Keratinocyte (primary cell): ENCODE measurements at places on chromosomes 16 and 17.

- DNase-seq: no peak
Observed at GRCh38 chr16:80938879-80939260, 67.8 kb downstream of the CMC2 start.

GRCh38 chr16:11180489-11180888 is 75.5 kb downstream of the SOCS1 start:
- no peak for DNase-seq

DNA sequence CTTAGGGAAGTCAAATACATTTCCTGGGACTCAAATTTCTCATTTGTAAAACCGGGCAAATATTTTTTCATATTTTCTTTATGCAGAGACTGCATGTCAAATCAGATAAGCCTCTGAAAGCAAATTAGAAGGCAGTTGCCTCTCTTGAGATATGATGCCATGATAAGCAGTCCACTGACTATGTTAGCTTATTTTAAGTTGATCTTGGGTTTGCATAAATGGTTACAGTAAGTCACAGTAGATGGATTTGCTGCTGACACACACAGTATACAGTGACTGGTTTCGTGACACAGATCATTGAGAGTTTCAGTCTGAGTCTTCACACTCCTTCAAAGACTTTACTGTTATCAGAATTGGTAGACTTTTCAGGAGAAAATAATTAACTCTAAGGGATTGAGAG is 927.6 kb upstream of the CDH8 start:
- DNase-seq: no peak

DNA sequence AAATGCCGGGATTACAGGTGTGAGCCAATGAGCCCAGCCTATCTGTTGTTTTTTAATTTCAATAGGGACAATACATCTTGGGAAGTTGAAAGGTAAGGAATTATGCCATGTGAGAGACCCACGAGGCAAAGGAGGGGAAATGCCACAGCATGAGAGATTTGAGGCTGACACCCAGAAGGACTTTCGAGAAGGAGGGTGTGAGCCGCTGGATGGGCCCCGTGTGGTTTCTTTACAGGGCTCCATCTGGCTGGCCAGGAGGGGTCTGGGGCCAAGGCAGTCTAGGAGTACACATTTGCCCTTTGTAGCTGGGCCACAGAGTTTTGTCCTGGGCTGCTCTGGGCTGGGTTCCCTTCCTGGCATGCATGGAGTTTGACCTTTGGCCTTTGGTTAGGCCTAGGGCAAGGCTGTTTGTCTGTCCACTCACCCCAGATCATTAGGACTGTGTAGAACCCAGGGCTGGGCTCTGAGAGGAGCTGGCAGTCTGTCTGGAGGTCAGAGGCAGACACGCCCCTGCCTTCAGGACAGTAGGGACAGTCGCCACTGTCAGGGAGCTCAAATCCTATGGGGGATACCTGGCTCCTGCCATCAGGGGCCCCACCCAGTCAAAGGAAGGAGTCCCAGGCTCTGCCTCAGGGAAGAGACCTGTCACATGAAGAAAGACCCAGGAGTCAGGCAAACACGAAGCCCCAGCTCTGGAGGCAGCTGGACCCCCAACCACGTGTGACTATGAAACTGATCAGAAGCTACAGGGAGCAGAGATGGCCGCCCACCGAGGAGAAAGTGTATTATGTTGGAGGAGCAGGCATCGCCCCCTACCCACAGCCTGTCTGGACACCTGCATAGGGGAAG is 24.2 kb upstream of the NXPH3 start:
- no peak for DNase-seq

DNA sequence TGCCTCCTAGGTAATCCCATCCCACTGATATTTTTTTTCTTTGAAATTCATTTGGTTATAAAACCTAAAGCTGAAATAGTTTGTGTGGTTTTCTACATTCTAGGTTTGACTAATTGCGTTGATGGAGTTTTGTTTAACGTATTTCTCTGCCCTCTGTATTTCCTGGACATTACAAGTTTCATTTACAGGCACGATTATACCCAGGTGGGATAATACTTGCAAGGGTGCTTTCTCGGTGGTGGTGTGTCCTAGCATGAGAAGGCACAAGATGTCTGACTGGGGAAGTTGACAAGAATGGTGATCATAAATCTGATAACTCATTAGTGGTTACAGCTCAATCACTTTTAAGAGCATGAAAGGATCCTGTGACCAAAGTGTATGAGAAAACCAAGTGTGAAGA is 45.0 kb downstream of the DYNLRB2 start:
- no peak for DNase-seq

GRCh38 chr17:57032343-57032742 is 52.7 kb upstream of the AKAP1 start:
- no peak for DNase-seq

DNA sequence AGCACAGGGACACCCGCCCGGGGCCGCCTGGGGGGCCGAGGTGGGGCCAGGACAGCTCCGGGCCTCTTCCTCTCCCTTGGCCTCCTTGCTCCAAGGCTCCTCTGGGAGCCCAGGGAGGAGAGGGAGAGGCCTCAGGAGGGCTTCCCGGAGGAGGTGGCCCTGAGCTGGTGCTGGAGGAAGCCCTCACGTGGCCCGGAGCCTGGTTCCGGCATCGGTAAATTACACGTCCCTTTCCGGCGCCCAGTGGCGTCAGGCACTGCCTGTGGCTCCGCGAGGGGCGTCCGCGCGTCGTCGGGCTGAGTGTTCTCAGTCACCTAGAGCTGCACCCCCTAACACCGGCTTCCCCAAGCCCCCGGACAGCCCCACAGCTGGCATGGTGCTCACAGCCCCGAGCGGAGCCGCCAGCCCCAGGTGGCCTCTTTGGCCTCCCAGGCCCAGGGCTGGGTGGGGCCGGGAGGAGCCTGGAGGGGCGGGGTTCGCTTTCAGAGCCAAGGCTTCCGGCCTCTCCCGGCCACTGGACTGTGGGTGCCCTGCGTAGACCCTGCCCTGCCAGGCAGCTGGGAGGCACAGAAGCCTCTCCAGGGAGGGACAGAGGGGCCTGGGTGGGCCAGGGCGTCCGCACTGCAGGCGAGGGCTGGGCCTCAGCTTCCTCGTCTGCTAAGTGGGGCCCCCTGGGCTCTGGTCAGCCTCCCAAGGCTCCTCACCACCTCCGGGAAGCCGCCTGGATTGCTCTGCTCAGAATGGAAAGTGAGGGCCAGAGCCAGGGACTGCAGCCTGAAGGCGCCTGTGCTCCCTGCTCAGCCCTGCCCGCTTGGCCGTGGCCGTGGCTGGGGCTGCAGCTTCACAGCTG is 27.9 kb upstream of the SSTR5 start:
- DNase-seq: no peak

- no peak for DNase-seq
Observed at GRCh38 chr17:78146881-78147280, 696 bp downstream of the C17orf99 start.

- peak; percentile 49 for DNase-seq
Observed at GRCh38 chr17:40471846-40472732, 28.8 kb downstream of the IGFBP4 start.

GRCh38 chr16:24800586-24800985 is 45.2 kb upstream of the SLC5A11 start:
- peak; percentile 15 for DNase-seq

- no peak for DNase-seq
Observed at GRCh38 chr17:74619077-74619673, 4.4 kb downstream of the CD300E start.

DNA sequence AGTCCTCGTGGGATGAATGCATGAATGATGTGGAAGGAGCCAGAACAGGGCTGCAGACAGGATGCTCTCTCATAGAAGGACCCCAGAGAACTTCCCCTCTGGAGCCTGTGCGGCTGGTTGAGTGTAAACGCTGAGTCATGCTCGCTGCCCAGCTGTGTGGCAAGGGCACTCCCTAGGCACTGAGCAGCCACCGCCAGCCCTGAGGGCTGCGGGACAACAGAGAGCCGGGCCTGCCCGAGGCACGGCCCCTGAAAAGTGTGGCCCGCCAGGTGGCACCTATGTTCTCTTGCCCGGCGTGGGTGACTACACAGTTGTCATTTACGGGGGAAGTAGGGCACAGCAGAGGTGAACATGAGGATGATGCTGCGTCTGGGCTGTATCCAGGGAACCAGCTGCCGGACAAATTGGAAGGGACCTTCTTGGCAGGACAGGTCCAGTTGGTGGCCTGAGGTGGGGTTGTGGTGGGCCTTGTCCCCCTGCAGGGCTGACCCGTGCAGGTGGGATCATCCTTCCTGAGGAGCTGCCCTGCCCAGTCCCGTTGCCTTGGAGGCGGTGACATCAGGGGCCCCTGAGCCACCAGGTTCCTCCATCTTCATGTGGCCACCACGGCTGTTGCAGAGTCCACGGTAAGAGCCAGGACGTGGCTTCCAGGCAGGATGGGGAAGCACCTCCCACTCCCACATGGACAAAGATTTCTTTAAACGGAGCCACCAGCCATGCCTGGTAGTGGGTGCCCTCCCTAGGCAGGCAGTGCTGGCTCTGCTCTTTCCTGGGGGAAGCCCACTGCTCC is 94.8 kb upstream of the CBX4 start:
- DNase-seq: no peak

DNA sequence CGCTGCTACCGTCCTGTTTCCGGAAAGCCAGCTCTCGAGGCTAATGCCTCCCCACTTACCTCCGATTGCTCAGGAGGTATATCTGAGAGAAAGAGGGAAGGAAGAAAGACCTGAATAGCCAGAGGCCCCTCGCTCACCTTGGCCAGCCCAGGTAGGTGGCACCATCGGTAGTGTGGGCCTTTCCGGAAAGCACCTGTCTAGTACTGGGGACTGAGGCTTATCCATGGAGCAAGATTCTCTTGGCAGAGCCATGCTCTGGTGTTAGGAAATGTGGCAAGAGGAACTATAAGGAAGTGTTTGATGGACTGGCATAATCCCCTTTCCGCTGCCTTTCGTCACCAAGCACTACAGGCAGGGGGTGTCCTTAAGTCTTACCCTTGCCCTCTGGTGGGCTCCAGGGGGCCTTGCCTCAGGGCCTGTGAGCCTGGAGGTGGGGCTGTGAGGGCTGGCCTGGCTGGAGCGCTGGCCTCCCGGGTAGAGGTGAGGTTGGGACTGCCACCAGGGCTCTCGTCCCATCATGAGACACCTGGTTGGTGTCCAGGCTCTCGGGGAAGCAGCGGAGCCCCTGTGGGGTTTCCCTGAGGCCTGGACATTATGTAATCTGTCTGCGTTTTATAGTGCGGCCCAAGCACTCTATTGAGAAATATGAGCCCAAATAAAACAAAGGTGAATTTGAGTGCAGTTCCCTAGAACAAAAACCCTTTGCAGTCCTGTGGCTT is 2.9 kb downstream of the CMIP start:
- DNase-seq: no peak

DNA sequence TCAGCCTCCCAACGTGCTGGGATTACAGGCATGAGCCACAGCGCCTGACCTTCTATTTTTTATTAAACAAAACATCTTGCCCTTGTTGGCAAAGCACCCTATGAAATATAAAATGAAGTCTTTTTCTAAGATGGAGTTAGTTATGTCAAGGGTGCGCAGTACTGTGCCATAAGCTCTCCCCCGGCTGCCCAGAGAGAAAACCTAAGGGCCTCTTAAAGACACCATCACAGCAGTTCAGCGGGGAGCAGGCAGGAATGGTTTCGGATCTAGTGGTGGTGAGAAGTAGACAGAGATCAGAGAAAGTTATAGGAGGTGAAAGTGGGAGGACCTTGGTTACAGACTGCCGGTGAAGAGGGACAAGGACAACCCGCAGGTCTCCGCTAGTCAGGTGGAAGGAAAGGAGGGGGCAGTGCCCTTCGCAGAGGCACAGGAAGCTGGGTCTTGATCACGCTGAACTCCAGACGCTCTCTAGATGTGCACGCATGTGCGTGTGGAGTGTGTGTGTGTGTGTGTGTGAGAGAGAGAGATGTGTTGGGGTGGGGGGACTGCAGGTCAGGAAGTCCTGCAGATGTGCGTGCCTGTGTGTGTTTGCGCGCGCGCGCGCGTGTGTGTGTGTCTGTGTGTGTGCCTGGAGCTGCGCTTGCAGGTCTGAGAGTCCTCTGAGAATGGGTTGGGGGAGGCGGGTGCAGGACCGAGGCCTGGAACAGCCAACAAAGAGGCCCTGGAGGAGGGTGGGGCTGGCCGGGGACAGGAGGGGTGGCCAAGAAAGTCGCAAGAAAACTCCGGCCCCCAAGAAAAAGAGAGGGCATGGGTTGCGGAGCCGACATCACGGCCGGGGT is 748 bp upstream of the CMTM3 start:
- DNase-seq: no peak

GRCh38 chr16:4692460-4693295 is 684 bp upstream of the NUDT16L1 start:
- DNase-seq: no peak

GRCh38 chr16:11547118-11547916 is 39.4 kb downstream of the LITAF start:
- DNase-seq: no peak

GRCh38 chr16:88616320-88616719 is 22.1 kb upstream of the IL17C start:
- DNase-seq: no peak

DNA sequence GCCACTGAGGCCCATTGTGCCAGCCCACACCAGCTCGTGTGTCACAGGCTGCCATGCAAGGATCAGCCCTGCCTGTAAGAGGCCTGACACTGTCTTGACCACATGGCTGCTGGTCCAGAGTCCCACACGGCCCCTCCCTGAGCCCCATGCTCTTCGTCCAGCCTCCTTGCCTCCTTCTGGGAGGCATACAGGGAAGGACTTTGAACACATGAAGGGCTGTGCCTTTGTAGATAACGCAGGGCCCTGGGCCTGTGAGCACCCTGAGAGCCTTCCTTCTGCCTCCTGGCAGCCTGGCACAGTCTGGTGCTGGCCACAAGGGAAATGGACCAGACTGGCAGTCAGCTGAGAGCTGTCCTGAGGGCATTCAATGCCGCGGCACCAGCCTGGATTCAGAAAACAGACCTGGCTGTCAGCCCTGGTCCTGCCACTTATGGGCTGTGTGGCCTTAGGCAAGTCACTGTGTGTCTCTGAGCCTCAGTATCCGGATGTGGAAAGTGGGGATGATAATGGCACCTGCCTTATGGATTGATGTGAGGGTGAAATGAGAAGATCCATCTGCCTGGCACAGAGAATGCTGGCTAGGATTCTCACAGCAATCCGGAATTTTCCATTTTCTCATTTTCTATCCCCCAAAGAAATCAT is 19.2 kb upstream of the SPNS2 start:
- DNase-seq: no peak

- DNase-seq: no peak
Observed at GRCh38 chr17:49338883-49339282, 23.2 kb downstream of the ZNF652 start.

- no peak for DNase-seq
Observed at GRCh38 chr17:43898446-43898845, 8.9 kb downstream of the MPP2 start.

DNA sequence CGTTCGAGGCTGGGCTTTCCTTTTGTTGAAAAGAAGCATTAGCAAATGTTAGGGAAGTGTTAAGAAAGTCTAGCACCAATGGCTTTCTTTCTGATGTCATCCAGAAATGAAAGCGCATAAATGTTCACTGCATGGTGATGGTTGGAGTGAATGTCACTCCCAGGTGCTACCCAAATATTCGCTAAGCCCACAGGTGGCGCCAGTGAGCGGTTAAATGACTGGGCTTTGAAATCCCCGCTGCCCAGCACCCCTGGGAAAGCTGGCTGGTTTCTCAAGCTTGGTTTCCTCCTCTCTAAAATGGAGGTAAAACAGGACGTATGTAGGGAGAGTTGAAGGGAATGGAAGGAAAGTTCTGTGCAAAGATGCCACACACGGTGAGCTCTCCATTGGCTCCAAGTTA is 104.4 kb downstream of the IRX5 start:
- DNase-seq: no peak

GRCh38 chr17:57832314-57833178 is 17.3 kb downstream of the MRPS23 start:
- DNase-seq: no peak

- no peak for DNase-seq
Observed at GRCh38 chr17:22717211-22717610, 1024.9 kb downstream of the KCNJ18 start.

- no peak for DNase-seq
Observed at GRCh38 chr17:67686241-67686640, 31.5 kb upstream of the NOL11 start.
